CD4-positive, alpha-beta T cell treated with Interferon gamma for 1 hour (primary cell): ENCODE measurements at places on chromosomes 12 and 14.

DNA sequence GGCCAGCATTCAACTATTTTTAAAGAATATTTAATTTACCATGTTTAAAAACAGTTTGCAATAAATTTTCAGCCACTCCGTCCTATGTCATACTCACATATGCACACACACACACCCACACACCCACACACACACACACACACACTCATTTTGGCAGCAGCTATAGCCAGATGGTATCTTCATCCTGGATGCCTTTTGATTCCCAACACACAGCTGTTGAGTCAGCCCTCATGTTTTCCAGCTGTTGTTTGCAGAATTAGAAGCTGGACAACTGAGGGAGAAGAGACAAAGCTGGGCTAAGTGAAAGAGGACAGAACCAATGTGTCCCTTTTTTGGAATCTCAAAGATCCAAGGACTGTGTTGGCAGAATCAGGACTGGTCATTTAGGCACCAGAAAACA is 80.0 kb upstream of the EGLN3 start:
- DNase-seq, result no peak

GRCh38 chr12:107440606-107441005 is 245.0 kb upstream of the PWP1 start:
- no peak for DNase-seq

DNA sequence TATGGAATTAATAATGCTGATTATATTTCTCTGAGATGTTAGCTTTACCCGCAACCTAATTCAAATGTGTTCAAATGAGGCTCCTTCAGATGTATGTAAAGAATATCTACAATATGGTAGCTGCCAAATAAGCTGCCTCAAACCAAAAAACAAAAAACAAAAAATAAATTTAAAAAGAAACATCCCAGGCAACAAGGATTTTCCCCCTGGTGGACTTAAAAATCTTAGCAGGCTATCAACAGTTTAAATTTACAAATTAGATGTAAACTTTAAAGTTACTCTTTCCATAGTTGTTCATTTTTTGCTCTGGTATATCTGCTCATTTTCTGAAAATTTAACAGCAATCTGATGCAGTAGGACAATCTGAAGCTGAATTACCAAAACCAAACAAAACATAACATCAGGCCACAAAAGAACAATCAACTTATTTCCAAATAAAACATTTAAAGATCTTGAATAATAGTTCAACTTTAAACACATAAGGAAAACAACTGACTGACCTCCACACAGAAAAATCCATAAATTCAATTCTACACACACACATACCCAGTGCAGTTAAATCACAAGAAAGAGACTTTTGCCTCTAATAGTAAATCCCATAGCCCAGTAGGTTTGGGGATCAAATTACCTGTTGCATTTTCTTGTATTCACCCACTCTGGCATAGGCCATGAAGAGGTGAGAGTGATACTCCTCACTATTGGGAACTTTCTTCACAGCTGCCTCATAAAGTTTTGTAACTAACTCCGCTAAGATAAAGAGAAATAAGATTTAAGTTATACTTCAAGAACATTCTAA is 21.3 kb downstream of the NAA25 start:
- no peak for DNase-seq

- no peak for DNase-seq
Measured at GRCh38 chr12:19242581-19242980, 113.0 kb downstream of the PLEKHA5 start.

GRCh38 chr12:121582583-121583333 is 1.9 kb upstream of the KDM2B start:
- no peak for DNase-seq

DNA sequence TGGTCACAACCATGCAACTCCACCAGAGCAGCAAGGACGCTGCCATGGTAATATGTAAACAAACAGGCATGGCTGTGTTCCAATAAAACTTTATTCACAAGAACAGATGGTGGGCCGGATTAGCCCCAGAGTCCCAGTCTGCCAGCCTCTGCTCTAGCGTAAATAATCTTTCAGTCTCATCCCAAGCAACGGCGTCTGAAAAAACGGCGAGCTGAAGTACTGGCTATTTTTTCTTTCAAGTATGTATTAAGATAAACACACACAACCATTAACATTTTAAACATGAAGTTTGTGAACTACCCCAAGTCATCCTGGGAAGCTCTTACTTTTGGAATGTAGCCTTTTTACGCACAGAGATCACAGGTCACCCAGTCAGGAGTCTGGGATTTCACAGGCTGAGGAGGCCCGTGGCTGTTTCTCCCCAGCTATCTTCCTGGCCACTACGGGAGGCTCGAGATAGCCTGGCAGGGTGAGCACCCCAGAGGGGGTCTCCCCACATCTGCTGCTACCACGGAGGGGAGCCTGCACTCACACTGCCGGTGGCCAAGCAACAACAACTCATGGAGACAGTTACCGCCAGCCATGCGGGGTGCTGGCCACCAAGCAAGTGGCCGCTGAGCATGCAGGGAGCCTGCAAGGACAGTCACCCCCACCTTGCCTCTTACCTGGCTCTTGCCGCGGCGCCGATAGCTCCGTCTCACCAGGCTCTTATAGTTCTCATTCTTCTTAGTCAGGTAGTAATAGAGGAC is 124.6 kb downstream of the RFLNA start:
- DNase-seq, result no peak

GRCh38 chr12:116325336-116325664 is 47.8 kb upstream of the MED13L start:
- peak; percentile 22 for DNase-seq

DNA sequence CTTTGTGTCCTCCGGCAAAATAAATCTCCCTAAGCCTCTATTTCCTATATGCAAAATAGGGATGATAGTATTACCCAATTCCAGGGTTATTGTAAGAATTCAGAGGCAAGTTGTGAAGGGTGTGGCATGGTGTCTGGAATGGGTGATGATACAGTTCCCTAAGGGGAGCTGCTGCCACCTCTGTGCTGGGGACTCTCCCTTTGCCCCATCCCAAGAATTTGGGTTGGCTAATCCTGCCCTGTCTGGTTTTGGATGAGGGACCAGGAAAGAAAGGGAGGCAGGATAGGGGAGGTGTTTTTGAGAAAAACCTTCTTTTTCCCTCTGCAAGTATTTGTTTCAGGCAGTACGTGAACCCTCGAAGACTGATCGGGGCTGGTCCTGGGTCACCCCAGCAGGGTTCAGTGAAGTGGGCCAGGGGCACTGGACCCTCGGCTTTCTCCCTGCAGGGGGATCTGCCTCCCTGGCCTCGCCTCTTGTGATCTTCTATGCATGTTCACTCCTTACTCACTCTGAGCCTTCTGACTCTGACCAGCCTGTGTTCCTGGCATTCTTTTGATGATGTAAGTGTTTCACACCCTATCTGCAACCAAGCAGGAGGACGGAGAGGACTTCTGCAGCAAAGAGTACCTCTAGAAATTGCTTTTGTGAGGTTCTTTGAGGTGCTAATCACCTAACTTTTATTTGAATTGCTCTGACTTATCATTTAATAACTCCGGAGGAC is 60.8 kb downstream of the RASSF3 start:
- no peak for DNase-seq
